ENCODE measurements at places on chromosomes 1 and 21.
A peak's percentile ranks its signal among the peaks of the same experiment; 100 is the strongest.

DNA sequence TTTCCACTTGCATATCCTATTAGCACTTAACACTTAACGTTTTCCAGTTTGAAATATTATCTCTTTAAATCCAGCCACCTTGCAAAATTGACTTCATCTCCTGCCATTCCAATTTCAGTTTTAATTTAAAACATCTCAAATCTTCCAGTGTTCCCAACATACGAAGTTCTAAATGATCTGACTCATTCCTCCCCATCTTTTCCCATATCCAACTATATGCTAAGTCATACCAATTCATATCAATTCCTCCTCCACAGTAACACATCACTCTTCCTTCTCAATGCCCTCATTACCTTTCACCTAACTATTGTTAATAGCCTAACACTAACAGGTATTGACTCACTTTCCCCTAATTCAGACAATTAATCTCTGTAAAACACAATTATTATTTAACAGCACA, 2.8 kb downstream of the PSMA5 start:
- DNase-seq = no peak

- DNase-seq = no peak
Observed at GRCh38 chr21:36628106-36628505, 70.8 kb upstream of the SIM2 start.

GRCh38 chr1:174976436-174977108, 23.2 kb upstream of the CACYBP start:
- no peak for DNase-seq

- no peak for DNase-seq
Observed at GRCh38 chr21:15964236-15964855, 234.6 kb downstream of the USP25 start.

DNA sequence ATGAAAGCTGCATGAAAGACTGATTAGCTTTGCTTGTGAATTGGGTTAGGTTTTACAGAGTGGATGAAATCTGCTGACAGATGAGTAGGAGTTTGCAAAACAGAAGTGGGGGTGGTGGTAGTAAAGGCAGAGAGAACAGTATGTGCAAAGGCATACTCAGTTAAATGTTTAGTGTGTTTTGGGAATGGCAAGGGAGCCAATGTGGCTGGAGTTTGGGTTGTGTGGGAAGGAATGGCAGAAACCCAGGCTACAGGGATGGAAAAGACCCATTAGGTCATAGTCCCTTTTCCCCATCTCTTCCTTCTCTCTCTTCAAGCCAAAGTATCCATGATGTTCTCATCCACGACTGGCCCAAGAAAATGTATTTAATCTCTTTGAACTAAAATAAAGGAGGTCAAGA, 362.2 kb upstream of the LYPLAL1 start:
- DNase-seq = no peak

DNA sequence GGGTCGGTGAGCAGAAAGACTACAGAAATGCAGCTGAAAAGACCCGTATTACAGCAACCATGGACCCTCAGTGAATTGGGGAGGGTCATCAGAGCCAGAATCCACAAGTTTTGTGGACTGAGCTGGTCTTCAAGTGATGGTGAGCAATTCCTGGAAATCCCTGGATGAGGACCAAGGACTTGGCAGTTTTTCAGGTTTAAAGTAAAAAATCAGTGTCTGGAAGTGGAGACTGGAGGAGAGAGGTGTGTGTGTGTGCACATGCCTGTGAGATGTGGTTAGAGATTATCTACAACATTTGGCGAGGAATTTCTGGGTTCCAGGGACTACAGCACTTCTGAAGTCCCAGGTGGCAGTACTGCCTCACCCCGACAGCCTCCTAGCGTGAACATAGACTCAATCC, 56.4 kb downstream of the KIRREL1 start:
- DNase-seq = no peak

GRCh38 chr1:105243411-105243810, 1493.7 kb downstream of the AMY1C start:
- DNase-seq = no peak

DNA sequence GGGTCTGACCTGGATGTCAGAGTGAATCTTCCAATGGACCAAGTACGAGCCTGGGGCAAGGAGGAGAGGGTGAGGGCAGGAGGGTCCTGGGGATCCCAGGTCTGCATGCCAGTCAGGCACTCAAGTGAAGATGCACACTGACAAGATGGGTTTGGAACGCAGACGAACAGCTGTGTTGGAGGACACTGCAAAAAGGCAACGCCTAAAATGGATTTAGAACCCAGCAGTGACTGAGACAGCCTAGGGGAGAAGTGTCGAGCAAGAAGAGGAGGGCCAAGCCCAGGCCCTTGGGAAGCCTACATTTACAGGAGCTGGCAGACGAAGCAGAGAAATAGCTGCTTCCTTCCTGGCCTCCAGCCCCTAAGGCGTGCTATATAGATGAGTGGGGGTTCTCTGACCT, 25.8 kb downstream of the NOL9 start:
- no peak for DNase-seq

GRCh38 chr1:47280142-47280541, 33.8 kb downstream of the STIL start:
- no peak for DNase-seq

DNA sequence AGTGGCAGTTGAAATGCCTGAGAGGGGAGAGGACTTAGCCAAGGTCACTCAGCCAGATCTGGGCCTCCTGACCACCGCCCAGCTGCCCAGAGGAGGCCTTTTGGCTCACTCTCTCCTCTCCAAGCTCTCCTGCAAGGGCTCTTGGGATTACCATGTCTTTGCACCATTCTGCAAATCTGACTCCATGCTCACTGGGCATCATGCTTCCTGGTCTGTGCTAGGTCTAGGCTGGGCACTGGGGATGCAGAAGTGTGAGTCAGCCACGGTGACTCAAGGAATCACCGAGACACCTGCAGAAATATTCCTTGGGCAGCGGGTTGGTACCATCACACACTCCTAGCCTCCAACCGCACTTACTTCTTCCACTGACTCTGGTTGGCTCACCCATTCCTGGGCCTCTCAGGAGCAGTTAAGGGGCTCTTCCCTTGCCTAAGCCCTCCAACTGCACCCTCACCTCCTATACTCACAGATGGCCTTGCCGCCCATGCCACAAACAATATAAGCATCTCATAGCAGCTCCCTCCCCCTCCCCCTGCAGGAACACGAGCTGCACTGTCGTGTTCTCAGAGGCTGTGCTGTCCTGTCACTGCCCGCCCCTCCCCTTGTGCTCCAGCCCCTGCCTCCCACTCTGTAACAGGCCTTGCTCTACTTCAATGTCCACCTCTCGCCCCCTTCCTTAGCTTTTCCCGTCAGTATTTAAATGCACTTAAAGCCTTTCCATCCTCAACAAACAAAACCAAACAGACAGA, 34.8 kb downstream of the CDCP2 start:
- DNase-seq = no peak

DNA sequence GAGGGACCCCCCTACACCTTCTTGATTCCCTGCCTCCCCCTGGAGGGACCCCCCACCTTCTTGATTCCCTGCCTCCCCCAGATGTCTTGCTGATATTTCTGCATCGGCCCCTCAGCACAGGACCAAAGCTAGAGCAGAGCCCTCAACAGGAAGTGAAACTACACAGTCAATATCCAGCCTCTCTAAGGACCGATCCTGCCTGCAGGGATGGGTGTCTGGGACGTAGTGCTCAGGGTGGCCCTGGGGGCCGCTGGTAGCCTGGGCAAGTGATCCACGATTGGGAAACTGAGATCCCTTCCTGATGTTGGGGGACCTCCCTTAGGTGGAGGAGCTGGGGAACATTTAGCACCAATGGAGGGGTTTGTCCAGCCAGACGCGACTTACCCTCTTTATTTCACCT, 3.9 kb upstream of the LEFTY2 start:
- no peak for DNase-seq

GRCh38 chr1:13623021-13623637, 39.5 kb downstream of the PDPN start:
- no peak for DNase-seq

DNA sequence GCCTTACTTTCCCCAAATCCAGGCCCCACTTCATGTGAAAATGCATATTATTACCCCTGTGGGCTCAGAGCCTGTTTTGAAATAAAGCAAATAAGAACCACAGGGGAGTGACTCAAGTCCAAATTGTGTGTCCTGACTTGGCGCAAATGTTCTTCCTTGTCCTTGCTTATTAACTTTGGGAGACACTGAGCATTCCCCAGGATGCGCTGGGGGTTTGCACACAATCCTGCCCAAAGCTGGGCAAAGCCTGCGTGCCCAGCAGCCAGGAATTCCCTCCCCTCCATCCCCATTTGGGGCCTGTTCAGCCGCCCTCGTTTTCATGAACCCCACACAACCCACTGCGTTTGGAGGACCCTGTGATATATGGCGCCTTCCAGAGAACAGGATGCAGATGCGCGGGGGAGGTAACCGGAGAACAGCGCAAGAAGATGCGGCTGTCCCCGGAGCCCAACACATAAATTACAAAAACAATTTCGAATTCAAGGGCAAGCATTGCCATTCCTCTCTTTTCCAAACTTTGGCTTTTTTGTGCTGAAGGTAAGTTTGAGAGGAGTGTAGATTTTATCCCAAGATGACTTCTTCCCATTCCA, 42.4 kb upstream of the CLDN14 start:
- DNase-seq = no peak

DNA sequence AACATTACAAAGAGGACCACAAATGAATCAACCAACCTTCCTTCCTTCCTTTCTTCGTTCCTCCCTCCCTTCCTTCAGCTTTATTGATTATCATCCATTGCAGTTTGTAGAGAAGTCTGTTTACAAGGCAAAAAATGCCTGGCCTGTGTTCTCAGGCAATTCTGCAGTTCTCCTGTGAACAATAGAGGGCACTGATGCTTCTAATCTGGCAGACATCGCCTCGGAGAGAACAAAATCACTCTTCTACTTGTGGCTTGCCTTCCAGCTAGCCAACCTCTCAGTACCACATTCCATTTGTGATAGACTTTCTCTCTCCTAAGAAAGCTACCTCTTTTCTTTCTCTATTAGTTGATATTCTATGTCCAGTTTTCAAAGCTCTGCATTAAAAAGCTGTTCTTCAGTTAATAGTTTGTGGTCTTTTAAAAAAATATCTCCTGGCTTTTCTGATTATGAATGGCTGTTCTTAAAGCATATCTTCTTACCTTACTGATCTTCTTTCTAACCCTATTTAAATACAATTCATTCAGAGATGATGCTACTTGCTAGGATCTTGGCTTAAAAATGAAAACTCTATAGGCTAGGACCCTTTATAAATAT, 26.9 kb upstream of the ESRRG start:
- no peak for DNase-seq

DNA sequence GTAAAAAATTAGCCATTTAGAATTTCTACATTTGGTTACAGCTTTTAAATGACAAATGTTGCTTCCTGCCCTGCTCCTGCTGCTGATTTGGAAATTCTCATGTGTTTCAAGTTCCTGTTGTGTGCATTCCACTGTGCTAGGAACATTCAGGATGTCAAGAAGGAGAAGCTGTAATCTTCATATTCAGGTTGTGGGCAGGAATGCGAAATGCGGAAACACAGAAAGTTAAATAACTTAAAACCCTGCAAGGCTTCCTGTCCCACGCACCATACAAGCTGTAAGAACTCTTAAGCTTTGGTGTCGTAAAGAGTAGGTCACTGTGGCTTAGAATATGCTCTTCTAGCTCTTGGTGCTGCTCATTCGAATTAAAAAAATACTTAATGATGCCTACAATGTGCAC, 52.6 kb downstream of the S100B start:
- no peak for DNase-seq

- DNase-seq = peak; percentile 77
Observed at GRCh38 chr1:26826261-26827105, at the start of gene ZDHHC18. Gene ZDHHC18 (plus strand): TSS chr1:26826688. CDS start chr1:26826805, 117 bp downstream.
